ENCODE measurements at places on chromosomes 4 and X.

DNA sequence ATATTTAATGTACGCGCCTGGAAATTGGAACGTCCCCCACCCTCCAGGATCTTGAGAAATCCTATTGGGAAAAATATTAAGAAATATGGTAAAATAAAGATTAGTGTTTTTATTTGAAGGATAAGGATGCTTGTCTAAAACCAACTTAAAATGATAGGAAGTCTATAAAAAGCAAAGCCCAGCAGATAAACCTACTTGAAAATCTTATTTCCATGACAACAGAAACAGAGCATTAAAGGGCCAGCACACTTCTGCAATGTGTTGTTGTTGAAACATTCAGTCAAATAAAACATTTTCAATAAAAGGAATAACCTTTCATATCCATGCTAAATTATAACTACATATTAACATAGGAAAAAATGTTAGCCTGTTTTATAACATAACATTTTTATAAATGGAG lies 29.3 kb upstream of the GPM6A start:
- no peak for DNase-seq

- no peak for DNase-seq
Observed at GRCh38 chr4:175947117-175947722, 118.4 kb upstream of the WDR17 start.

DNA sequence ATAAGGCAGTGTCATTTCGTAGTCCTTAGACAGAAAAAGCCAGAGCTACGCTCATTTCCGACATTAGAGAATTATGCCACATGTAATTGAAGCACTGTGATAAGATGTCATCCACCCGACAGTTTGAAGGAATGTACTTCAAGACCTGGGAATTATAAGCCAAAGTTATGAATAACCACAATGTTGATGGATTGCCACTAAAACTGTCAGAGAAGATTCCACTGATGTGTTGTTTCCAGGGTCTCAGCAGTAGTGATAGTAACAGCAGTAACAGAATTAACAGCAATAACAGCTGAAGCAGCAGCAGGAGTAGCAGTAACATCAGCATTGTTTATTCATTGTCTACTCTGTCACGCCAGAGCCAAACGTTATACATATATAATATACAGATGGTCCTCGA lies 24.7 kb downstream of the RAB33A start:
- DNase-seq: no peak

GRCh38 chr4:115054836-115055235 lies 58.6 kb downstream of the NDST4 start:
- no peak for DNase-seq

GRCh38 chr4:118033148-118034052 lies 886 bp upstream of the NDST3 start:
- DNase-seq: no peak

GRCh38 chr4:39754309-39754708 lies 56.4 kb downstream of the UBE2K start:
- DNase-seq: no peak
